CD4-positive, alpha-beta T cell treated with Interleukin-21 for 1 hour (primary cell): ENCODE measurements at places on chromosomes 5 and 9.

GRCh38 chr5:136655468-136655867 lies 290.1 kb upstream of the TRPC7 start:
- DNase-seq: no peak

- no peak for DNase-seq
Observed at GRCh38 chr9:70746316-70746715, 331.9 kb upstream of the KLF9 start.

DNA sequence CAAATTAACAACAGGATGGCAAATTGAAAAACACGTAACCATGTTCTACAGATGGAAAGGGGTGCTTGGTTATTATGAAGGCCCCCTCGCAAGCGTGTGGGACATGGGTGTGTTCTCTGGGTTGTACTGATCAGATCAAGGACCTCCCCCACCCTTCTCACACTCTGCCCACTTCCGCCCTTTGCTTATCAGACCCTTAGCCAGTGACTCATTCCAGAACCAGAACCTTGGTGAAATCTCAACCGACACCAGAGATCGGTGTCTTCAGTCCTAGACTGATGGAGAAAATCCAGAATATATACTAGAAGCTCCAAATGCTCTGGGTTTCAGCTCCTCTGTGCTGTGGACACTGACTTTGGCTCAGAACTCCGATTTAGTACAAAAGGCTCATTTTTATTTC lies 64.9 kb downstream of the PTTG1 start:
- peak; percentile 70 for DNase-seq

GRCh38 chr5:15261269-15261995 lies 238.5 kb upstream of the FBXL7 start:
- no peak for DNase-seq

DNA sequence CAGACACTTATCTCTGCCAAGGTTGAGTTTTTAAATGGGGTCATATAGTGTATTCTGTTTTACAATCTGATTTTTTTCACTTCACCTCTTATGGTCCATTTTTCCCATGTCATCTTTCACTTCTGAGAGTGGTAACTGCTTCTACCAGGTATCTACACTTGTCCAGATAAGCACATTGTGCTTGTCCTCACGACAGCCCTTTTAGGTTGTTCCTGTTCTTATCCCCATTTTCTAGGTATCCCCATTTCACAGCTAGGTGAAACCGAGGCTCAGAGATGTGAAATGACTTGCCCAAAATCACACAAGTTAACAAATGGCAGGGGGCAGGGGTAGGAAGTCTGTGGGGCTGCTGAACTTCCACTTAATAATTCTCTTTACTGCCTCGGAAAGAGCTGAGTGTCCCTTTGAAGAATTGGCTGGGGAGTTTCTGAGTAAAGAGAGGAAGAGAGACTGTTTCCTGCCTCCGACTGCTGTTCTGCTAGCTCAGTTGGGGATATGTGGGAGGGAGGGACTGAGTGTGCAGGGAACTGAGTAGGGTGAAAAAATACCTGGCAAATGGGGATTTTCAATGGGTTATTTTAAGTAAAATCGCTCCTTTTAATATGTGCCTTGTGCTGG lies 255.4 kb downstream of the GRIA1 start:
- no peak for DNase-seq

GRCh38 chr5:95925939-95926338 lies 35.7 kb downstream of the ELL2 start:
- no peak for DNase-seq

DNA sequence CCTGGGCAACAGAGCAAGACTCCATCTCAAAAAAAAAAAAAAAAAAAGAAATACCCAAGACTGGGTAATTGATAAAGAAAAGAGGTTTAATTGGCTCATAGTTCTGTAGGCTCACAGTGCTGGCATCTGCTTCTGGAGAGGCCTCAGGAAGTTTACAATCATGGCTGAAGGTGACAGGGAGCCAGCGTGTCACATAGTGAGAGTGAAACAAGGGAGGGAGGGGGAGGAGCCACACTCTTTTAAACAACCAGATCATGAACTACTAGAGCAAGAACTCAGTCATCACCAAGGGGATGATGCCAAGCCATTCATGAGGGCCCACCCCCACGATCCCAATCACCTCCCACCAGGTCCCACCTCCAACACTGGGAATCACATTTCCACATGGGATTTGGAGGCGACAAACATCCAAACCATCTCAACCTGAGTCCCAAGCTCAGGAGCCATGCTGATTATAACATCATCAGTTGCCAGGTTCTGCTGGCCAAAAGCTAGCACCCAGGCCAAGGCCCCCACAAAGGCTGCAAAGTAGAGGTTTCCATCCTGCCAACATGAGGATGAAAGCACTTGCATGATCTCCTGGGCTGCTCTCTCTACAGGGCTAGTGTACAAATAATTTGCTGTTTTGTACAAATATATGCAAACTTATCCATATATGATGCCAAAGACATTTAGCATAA lies 15.3 kb downstream of the DENND1A start:
- DNase-seq: no peak
